ENCODE measurements at places on chromosomes 7 and 10.
A peak's percentile ranks its signal among the peaks of the same experiment; 100 is the strongest.

GRCh38 chr10:35574924-35575352 lies 30.2 kb upstream of the GJD4 start:
- peak; percentile 54 for DNase-seq

- DNase-seq: peak; percentile 60
These were observed 33.2 kb upstream of the CALU start for GRCh38 chr7:128705891-128706333.

GRCh38 chr10:79179164-79179956 lies 110.6 kb downstream of the ZMIZ1 start:
- no peak for DNase-seq

- peak; percentile 52 for DNase-seq
These were observed 256.3 kb downstream of the OTUD1 start for GRCh38 chr10:23694921-23695824.

- peak; percentile 4 for DNase-seq
These were observed 316.6 kb upstream of the TMEM229A start for GRCh38 chr7:124349443-124349842.

DNA sequence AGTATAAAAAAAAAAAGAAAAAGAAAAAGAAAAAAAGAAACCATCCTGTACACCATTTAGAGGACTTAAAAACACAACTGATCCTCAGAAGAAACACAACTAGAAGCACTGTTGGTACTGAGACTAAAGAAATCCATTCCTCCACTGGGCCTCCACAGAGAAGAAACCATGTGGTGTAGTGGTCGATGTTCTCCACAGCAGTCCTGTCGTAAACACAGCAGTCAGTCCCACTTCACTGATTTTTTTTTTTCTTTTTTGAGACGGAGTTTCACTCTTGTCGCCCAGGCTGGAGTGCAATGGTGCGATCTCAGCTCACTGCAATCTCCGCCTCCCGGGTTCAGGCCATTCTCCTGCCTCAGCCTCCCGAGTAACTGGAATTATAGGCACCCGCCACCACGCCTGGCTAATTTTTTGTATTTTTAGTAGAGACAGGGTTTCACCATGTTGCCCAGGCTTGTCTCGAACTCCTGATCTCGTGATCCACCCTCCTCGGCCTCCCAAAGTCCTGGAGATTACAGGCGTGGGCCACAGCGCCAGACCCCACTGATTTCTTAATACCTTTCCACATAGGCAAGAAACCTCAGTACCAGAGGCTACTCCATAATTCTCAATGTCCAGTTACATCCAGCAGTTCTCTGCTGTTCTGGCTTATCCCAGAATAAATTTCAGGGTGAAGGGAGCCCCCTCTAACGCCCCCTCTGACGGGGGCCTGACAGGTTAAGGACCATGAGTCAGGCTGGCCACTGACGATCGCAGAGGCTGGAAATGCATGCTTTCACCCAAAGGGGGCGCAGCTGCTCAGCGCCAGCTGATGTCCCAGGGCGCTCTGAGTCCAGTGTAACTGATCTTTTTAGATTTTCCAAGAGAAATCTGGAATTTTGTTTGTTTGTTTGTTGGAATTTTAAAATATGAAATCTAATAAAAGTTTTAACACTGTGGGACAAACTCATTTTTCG lies 24.8 kb upstream of the FFAR4 start:
- peak; percentile 56 for DNase-seq

DNA sequence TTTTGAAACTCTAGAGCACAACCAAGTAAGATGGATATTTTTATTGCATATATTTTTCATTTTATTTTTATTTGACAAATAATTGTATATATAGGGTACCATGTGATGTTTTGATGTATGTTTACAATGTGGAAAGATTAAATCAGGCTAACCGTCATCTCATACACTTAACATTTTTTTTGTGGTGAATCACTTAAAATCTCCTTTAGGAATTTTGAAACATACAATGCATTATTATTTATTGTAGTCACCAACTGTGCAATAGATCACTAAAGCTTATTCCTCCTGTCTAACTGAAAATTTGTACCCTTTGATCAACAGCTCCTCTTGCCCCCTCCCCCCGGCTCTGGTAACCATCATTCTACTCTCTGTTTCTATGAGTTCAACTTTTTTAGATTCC lies 77.2 kb downstream of the DNAH11 start:
- no peak for DNase-seq

DNA sequence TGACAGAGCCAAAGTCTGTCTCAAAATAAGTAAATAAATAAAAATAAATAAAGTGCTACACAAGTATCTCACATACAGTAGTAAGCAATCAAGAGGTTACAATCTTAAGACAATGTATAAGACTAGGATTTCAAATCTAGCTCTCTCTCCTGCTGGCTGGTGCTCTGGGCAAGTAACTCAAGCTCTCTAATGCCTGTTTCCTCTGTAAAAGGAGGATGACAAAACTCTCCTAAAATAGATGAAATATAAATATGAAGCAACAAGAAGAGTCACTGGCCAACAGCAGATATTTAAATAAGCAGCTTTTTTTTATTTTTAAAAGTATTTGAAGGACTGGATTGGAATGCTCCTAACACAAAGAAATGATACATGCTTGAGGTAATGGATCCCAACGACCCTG lies 7.2 kb downstream of the SFMBT2 start:
- no peak for DNase-seq

GRCh38 chr10:123428391-123428790 lies 237.8 kb upstream of the GPR26 start:
- no peak for DNase-seq

GRCh38 chr7:131354390-131354789 lies 26.7 kb downstream of the MKLN1 start:
- DNase-seq: no peak

GRCh38 chr10:51651063-51651462 lies 48.3 kb downstream of the CSTF2T start:
- DNase-seq: no peak

DNA sequence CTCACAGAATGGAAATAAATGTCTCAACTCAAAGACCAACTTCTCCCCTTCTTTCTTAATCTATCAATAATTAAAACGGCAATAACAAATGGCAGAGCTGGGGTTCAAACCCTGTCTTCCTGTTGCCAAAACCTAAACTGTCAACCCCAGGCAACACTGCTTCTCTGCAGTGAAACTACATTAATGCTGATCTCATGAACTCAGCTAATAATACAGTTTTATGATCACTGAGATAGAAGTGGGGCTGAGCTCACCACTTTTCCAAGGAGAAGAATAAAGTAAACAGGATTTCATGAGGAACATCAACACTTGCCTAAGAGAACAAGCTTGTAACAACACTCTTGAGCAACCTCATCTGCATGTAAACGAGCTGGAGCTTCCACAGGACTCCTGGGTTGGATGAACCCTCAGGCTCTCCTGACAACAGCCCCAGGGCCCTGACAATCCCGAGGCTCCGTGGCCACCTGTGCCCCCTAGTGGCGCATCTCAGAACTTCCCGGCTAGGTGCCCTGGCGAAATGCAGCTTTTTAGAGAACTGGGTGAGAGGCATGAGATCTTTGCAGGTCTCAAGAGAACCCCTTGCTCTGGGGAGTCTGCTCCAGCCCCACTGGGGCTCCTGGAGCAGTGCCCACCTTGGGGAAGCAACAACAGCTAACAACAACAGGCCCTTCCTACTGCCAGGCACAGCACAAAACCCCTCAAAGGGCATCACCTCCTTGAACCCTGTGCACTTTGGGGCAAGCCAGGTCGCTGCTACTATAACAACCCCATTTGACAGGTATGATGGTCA lies 169.3 kb downstream of the SH3PXD2A start:
- peak; percentile 84 for DNase-seq

- no peak for DNase-seq
These were observed 360.1 kb downstream of the TNS3 start for GRCh38 chr7:47221826-47222225.

- no peak for DNase-seq
These were observed 246.3 kb upstream of the FZD8 start for GRCh38 chr10:35888400-35888799.

DNA sequence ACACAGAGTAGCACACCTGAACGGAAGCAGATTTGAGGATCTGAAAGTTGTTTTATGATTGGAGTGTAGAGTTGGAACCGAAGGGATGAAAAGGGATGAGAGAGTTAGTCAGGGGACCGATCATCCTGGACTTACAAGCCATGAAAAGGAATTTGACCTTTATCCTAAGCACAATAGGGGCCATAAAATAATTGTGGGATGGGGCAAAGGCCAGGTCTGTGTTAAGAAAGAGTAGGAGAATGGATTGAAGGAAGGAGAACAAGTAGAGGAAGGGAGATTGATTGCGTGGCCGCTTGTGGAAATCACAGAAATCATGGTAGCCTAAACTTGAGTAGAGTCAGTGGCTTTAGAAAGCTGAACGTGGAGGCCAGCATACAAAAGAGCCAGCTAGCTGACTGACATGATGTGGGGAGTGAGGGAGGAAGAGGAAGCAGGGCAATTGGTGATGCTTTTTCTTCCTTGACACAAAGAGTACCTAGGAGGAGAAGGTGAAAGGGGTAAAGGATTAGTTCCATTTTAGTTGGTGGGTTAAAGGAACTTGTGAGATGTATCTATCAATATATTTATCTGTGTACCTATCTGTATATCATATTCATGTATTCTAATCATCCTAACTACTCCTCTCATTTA lies 67.1 kb upstream of the RPA3 start:
- DNase-seq: no peak

GRCh38 chr7:39882148-39882784 lies 67.8 kb upstream of the CDK13 start:
- no peak for DNase-seq

DNA sequence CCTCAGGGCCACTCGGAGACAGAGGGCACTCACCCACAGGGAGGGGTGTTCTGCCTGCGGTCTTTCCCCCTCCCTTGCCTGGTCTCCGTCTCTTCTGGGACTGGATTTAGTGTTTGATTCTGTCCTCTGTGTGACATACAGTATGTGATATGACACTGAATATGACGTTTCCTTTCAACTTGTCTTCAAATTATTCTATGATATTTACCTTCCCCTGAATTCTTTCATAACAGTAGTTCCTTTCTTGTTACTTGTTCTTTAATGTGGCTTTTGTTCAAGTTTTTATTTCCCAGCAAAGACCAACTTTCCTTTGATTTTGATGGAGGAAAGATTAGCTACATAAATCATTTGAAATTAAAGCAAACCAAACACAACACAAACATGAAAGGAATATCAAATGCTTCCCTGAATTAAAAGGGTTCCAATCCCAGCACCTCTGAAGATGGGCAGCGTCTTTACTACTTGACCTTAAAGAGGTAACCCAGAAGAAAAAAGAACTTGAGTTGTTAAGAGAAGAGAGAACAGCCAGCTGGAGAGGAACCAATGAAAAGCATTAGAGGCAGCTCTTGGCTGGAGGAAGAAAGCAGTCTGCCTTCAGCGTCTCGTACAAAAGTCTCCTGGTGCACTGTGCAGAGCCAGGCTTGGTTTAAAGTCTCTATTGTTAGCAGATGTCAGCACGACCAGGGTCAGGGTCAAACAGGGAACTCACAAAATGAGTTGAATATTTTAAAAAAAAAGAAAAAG lies 18.3 kb upstream of the RHEB start:
- no peak for DNase-seq

GRCh38 chr7:48255046-48255445 lies 83.8 kb downstream of the ABCA13 start:
- DNase-seq: no peak

DNA sequence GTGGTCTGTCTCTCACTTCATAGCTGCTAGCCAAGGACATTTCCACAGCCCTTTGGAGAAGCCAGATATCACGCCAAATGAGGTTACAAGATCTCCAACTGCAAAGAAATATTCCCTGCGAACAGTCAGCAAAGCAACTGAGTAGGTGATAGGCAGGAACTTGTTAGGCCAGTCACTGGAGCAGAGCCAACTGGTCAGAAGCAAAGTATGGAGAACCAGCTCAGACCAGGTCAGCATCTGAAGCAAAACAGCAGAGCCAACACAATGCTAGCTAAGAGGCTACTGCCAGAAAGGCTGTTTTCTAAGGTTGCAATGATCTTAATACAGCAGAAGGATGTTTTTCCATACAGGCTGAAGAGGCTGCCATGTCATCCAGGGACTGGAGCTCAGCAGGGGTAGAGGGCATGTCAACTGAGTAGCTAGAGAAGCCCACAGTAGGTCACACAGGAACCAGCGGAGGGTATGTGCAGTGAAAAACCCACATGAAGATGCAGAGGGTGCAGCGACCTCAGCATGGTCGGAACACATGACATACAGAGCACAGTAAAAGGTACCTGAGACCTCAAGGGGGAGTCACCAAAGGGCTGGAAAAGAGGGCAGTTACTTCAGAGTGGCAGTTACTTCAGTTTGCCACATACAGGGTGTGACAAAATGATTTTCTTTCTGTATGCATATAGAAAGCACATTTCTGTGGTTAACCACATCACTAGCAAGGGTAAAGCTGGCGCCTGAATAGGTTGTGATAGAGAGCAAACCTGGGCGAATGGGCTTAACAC lies 8.9 kb downstream of the SEC31B start:
- DNase-seq: no peak

- DNase-seq: no peak
These were observed 171.7 kb upstream of the FRMD4A start for GRCh38 chr10:14502431-14502830.

GRCh38 chr10:111973306-111973705 lies 210.3 kb downstream of the GPAM start:
- DNase-seq: no peak

DNA sequence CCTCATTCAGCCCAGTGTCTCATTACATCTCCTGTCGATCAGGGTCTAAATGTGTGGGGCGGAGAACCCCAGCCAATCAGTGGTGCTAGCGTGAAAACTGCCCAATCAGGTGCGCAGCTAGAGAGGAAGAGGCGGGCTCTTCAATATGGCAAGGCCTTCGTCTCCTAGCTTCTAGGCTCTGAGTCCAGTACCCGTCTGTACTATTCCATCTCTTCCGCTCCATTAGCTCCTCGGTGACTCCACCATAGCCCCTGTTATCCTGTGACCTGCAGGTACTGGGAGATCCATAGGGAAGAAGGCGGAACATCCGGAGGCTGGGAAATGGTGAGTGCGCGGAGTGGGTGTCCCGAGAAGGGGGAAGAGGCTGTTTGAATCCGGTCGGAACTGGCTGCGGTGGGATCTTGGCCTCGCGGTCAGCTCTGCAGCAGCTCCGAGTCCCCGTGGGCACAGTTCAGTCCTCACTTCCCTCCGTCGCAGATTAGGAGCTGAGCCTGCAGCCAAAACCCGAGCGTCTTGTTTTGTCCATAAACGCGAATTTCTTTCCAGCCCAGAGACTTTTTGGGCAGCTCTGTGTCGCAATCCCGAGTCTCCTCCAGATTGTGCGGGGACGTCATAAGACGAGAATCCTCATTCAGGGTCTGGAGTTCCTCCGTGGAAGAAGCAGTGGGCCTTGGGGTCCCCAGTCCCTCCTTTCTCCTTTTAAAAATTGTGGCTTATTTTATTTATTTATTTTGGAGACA lies at the start of gene ZNF727:
TSS of gene ZNF727 (plus strand) at position 134 of the 740 bp plus-strand sequence. CDS start at position 322, 188 bp downstream.
- DNase-seq: no peak

DNA sequence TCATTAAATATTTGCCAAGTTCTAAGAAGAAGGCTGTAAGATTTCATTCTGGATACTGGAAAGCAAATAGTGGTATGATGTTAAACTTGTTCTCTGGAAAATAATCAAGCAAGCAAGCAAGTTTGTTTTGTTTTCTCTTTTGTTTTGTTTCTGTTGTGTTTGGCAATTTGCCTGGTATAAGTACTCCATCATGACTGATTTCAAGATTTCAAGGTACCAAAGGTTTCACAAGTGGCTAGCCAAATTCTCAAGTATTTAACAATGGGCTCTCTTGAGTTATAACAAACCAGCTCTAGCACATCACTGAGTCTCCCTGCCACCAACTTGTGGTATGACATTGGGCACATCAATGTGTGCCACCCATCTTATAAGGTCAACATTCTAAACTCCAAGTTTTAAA lies 151.7 kb upstream of the IGFBP3 start:
- DNase-seq: no peak

All from ELF-1 (cell line).